ENCODE measurements at places on chromosomes 2 and 18.

GRCh38 chr2:241637795-241638660 is 535 bp downstream of the ATG4B start:
- DNase-seq, result no peak

DNA sequence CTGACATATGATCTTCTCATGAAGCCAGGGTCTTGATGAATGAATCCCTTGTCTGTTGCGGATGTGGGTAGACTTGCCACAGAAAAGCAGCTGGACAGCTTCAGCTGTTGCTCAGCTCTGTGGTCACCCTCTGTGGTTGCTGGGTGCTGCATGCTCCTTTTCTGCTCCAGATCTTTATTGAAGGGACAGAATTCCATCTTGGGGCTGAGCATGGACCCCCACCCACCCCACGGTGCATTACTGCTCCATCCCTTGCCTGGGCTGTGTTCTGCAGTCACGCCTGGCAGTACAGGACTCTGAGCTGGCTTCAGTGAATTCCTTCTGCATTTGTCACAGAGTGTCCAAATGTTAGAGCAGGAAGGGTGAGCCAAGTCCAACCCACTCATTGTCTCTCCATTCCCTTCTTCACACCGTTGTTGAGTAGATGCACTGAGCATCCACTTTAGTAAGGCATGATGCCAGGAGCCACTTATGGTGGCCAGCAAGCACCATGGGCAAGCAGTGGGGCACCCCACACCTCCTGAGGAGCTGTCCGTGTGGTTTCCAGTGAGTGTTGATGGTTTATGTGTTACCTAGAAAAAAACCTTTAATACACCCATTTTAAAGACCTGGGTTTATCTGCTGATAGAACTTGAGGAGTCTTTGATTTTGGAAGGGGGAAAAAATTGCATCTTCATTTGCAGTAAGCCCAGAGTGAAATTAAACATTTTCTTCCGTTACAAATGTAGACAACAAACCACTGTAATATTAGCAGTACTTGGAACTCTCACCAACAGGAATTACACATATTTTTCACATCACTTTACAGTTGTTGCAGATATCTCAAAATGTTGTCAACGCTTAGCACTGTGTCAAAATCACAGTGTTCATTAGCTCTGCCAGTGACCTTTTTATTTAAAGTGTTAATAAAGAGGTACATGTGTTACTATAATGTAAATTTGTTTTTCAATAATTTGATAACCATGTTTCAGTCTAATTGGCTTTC is 14.7 kb upstream of the ITGB6 start:
- no peak for DNase-seq

GRCh38 chr2:161571051-161571429 is 53.2 kb upstream of the SLC4A10 start:
- DNase-seq, result no peak

DNA sequence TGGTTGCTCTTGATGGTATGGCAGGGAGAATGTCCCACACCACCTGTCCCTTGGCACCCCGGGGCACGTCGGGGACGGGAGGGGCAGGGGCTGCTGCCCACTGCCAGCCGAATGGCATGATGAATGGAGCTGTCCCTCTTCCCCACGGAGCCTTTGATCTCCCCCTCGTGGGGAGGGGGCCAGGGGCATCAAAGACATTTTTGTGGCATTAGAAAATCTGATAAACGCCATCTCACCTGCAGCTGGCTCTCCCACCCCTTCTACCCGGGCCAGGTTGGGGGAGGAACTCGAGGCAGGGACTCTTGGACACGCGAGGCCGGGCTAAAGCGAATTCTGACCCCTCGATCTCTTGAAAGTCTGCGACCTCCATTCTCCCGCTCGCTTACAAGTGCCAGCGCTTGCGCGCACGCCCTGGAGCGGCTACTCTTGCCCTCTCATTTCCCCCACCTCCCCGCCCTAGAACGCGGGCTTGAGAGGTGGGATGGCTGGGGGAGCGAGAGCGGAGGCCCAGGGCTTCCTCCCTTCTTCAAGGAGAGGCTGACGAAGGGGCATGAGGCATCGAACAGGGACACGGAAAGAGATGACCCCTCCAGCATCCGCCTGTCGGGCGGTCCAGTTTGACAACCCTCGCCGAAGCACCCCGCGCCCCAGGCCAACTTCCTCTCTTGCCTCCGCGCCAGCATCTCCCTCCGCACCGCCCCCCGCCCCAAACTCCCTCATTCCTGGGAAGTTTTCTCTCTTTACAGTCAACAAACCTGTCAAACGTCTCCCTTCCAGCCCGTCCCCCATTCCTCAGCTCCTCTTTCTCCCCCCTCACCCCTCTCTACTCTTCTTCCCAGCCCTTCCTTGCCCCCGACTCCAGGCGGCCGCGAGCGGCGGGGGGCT is 692 bp upstream of the WNT6 start:
- DNase-seq, result no peak

DNA sequence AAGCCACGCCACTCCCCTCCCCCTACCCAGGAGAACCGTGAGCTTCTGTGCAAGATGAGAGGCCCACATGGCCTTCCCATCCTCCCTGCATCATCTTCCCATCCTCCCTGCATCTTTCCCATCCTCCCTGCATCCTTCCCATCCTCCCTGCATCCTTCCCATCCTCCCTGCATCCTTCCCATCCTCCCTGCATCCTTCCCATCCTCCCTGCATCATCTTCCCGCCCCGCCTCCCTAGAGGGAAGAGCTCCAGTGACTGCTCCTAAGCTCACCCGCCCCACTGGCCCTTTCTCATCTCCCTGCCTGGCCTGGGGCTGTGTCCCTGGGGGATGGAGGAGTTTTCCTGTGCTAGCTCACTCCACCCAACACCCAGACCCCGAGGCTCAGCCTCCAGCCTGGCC is 93.3 kb upstream of the ASAP2 start:
- DNase-seq, result no peak

- no peak for DNase-seq
Measured at GRCh38 chr2:236552212-236552542, 17.4 kb upstream of the ACKR3 start.

- DNase-seq, result no peak
Measured at GRCh38 chr18:9596843-9597526, 17.4 kb downstream of the PPP4R1 start.

DNA sequence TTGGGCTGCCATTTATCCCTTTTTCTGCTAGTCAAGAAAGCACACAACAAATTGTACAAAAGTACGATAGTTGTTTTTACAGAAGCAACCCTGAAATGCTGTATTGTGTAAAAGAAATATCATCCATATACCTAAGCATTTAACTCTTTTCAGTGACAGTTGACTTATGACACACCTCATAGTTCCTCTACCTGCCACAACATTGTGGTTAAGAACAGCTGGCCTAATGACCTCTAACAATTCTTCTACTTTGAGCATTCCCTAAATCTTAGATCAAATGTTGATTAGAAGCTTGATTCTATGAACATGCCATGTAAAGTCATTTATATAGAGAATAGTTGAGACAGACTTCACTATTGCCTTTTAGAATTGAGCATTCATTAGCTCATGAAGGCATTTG is 165.9 kb upstream of the SETBP1 start:
- DNase-seq, result no peak

DNA sequence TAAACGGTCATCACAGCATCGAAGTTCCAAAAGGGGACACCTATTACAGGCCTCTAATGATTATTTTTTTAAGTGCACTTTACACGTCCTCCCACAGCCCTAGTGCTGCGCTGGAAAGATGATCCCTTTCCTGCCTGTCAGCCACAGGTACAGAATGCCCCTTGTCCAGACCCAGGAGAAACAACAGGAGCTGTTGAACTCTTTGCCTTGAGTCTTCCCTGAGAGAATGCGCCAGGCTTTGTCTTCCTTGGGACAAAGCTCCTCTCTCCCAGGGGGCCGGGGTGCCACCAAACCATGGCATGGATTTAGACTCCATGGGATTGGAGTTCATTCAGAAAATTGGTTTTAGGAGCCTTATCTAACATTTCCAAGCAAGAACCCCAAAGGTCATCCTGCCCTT is 319.0 kb upstream of the SOX11 start:
- DNase-seq, result no peak

DNA sequence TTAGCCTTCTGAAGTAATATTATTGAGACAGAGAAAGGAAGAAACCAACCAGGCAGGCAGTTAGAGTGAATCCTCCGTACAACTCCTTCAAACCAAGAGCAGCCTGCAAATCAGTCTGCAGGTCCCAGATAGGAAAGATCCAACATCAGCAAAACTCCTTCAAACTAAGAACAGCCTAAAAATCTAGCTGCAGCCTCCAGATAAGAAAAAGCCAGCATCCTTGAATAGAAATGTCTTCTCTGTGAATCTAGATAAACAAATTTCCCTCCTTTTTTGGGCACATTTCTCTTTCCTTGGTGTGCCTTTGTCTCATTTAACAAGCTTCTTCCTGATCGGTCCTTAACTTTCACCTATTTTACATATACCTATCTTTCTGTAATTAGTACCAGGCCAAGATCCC is 1004.6 kb upstream of the TMEFF2 start:
- DNase-seq, result no peak

DNA sequence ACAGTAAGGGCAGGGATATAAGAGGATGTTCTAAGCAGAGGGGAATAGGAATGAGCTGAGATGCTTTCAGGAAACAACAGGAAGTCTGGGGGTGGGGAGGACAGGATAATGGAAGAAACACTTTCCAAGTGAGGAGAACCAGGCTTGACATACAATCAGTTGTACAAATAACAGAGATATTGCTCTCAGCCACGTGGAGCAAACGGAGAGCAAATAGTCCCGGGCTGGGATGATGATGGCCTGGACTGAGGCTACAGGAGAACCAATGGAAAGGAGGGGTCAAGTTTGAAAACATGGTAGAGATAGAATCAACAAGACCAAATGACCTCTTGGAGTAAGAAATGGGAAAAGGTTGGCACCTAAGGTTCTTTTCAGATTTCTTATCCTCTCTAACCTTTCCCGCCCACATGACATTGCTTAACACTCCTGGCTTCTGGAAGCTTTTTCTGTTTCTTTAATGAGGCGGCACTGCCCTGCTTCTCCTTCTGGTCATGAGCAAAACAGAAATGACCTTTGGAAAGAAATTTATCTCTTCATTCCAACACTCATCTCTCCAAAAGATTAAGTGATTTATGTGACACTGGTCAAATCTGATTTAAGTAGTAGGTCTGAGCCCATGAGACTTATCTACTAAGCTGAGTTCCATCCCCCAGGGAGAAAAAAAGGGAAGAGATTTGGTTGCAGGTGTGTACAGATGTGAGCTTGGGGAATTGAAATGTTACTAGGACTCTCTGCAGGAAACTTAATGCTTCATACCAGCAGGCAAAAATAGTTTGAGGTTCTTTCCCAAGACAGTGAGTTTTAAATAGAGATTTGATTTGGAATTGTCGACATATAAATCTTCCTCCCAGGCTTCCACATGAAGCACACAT is 442.9 kb upstream of the HNRNPA3 start:
- DNase-seq, result no peak

- DNase-seq, result no peak
Measured at GRCh38 chr2:219169930-219170654, at the start of gene SLC23A3. SLC23A3 (minus strand) TSS chr2:219170029; CDS start chr2:219169984, 45 bp downstream.

GRCh38 chr2:11330457-11331142 is 13.8 kb downstream of the ROCK2 start:
- DNase-seq, result no peak

DNA sequence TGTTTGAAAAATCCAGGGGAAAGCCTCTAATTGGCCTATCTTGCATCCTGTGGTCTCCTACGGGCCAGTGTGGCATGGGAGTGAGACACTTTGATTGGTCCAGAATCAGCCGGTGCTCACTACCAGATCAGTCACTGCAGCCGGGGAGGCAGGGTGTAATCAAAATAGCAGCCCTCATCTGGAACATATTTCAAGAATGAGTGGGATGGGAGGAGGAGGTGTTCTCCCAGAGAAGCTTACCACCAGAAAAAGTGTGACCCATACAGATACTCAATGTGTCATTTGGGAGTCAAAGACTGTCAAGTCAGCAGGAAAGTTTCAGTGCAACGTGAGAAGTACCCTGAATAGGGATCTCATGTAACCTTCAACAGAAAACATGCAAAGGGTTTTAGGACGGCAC is 393.9 kb upstream of the SLC14A2 start:
- DNase-seq, result no peak

- DNase-seq, result no peak
Measured at GRCh38 chr18:34342960-34343359, 118.2 kb upstream of the NOL4 start.

GRCh38 chr2:38830526-38831159 is 45.1 kb downstream of the DHX57 start:
- DNase-seq, result no peak

DNA sequence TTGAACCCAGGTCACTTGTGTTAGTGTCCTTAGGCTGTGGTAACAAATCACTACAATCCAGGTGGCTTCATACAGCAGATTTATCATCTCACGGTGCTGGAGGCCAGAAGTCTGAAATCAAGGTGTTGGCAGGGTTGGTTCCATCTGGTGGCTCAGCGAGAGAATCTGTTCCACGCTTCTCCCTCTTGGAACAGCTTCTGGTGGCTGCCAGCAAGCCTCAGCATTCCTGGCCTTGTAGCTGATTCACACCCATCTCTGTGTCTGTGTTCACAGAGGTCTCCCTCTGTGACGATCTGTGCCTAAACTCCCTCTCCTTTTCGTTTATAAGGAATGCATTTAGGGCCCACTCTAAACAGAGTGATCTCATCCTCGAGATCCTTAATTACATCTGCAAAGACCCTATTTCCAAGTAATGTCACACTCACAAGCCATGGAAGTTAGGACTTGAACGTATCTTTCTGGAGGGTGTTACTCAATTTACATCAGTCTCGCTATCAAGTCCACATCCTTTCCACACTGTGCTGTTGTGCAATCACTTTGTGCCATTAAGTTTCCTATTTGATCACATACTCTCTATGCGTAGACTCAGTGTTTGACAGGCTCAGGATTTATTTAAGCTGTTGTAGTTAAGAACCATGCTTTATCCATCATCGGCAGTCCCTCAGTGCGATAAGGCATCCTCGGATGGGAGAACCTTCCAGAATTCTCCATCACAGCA is 164.4 kb downstream of the SOCS6 start:
- DNase-seq, result no peak

- no peak for DNase-seq
Measured at GRCh38 chr2:33605056-33605455, 6.0 kb upstream of the FAM98A start.

GRCh38 chr18:58335821-58336220 is 291.8 kb downstream of the NEDD4L start:
- DNase-seq, result no peak

GRCh38 chr18:32548688-32549087 is 78.0 kb upstream of the GAREM1 start:
- DNase-seq, result no peak

DNA sequence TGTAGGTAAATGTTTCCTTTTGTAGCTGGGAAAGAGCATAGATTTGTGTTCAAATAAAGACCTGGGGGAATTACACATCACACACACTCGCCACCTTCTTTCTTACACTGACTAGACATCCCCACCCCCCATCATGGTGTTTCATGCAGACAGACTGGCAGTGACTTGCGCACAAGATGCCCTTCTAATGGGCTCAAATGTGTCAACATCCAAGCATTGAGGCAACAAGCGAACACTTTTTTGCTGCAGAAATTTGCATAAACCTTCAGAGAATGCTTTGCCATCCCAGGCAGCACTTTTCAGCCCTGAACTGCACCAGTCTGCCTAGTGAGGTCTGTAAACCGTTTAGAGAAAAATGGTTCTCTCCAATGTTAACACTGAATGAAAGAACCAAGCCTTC is 4.5 kb downstream of the HOXD8 start:
- no peak for DNase-seq

All from activated gamma-delta T cell treated with Interleukin-2 at 50 U/mL for 16 hours (primary cell).